ENCODE measurements at places on chromosomes 7 and 10. TPM values are rescaled to one million over a fixed set of nuclear protein-coding genes. Genes with fewer than 3 reads are reported as not detected.

Gene ACTL6B
- not detected for total RNA-seq

Gene PRKCQ
- 46.7 TPM for total RNA-seq

Gene ADRB1
- total RNA-seq = 0.49 TPM

Gene ADRA2A
- not detected for total RNA-seq

Gene KCP
- 0.84 TPM for total RNA-seq

Gene CDK5
- total RNA-seq = 23.2 TPM

Gene SEMA4G
- total RNA-seq = 0.57 TPM

Gene ZNF853
- total RNA-seq = 3.5 TPM

Gene BZW2
- 128 TPM for total RNA-seq

Gene CTAGE6
- 0.60 TPM for total RNA-seq

Gene KLHL7
- total RNA-seq = 20.4 TPM

Gene TAS2R41
- total RNA-seq = not detected

Gene NYAP1
- 0.13 TPM for total RNA-seq

Gene TPK1
- total RNA-seq = 19.0 TPM

Gene MUC12
- total RNA-seq = not detected

Gene ADAMTS14
- not detected for total RNA-seq

Gene COL17A1
- not detected for total RNA-seq

Gene EIF5AL1
- total RNA-seq = 2.6 TPM

Gene CCDC136
- 8.7 TPM for total RNA-seq

Gene HOXA9
- total RNA-seq = not detected

Gene VENTX
- total RNA-seq = not detected

Gene AKR1C4
- not detected for total RNA-seq

Gene NKX1-2
- not detected for total RNA-seq

Gene TMEM168
- total RNA-seq = 15.4 TPM

Gene ANLN
- 29.1 TPM for total RNA-seq

Gene DYDC2
- total RNA-seq = not detected

Gene GIMAP6
- total RNA-seq = 45.8 TPM

Gene GPR26
- total RNA-seq = not detected

Gene AGR2
- total RNA-seq = not detected

Gene SPDYE2
- not detected for total RNA-seq

Gene DKK1
- not detected for total RNA-seq

Gene PGAM2
- 0.38 TPM for total RNA-seq

Gene WDR86
- 0.59 TPM for total RNA-seq

Gene FFAR4
- total RNA-seq = not detected

Gene HOXA1
- total RNA-seq = 0.31 TPM

Gene CHRM2
- total RNA-seq = not detected

Gene ARPC1A
- total RNA-seq = 86.6 TPM

Gene SH2D4B
- 0.13 TPM for total RNA-seq

Gene IDI2
- total RNA-seq = not detected

Gene SPDYE9
- total RNA-seq = not detected

Gene LRRD1
- not detected for total RNA-seq

Gene MAGI2
- 0.33 TPM for total RNA-seq

Gene GBX1
- not detected for total RNA-seq

Gene FRMD4A
- total RNA-seq = 2.7 TPM

Gene BNIP3
- 39.8 TPM for total RNA-seq

Gene SLC18A3
- not detected for total RNA-seq

Data from CD8-positive, alpha-beta memory T cell (primary cell).